ENCODE measurements at places on chromosomes 2 and 18. TPM values are rescaled to one million over a fixed set of nuclear protein-coding genes. Genes with fewer than 3 reads are reported as not detected.

IL36G gene
- total RNA-seq = not detected

EMX1 gene
- not detected for total RNA-seq

OBSL1 gene
- total RNA-seq = 90.4 TPM

VIT gene
- total RNA-seq = 2.0 TPM

CD8B gene
- not detected for total RNA-seq

MERTK gene
- 0.65 TPM for total RNA-seq

All from fibroblast of the aortic adventitia (primary cell).